ENCODE measurements at places on chromosomes 3 and 15. TPM values are rescaled to one million over a fixed set of nuclear protein-coding genes. Genes with fewer than 3 reads are reported as not detected.

SCN11A gene
- 0.04 TPM for total RNA-seq

CASR gene
- not detected for total RNA-seq

AADACL2 gene
- not detected for total RNA-seq

XCR1 gene
- total RNA-seq = 0.04 TPM

GCSAM gene
- 1.1 TPM for total RNA-seq

- ATAC-seq = no peak
Measured at GRCh38 chr3:196981657-196982056, 13.0 kb upstream of the PIGZ start.

GRCh38 chr15:44882499-44882968 is 74.0 kb upstream of the TERB2 start:
- peak; percentile 42 for ATAC-seq

- ATAC-seq = no peak
Measured at GRCh38 chr3:189778340-189778950, 147.3 kb downstream of the TP63 start.

GRCh38 chr15:53549697-53550305 is 209.7 kb downstream of the WDR72 start:
- peak; percentile 71 for ATAC-seq
